ENCODE measurements at places on chromosomes 11 and 22.
A peak's percentile ranks its signal among the peaks of the same experiment; 100 is the strongest.

GRCh38 chr11:130122141-130122575, 37.4 kb upstream of the ST14 start:
- peak; percentile 57 for DNase-seq

DNA sequence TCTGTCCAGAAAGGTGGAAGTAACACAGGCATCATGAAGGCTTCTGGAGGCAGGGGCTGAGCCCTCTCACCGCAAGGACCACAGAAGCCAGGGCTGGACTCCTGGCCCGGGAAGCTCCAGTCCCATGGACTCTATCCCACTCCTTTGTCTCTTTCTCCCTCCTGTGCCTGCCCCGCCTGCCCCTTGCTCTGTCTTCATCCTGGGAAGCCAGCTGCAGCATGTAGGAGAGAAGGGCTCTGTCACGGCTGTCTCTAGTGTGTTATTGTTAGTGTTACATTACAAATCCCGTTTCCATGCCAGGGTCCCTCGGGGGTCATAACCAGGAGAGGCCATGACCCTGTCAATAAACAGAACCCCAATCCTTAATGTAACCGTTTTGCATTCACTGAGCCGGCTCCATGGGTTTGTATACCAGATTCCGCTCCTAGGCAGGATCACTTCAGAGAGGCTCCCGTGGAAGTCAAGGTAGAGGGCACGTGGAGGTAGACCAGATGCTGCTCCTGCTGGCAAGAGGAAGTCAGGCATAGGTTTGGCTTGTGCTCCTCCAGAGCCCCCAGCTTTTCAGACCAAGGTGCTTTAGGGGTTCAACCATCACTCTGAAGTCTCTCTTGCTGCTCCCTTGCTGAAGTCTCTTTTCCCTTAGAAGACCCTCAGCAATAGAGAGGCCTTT, 293.2 kb downstream of the ETS1 start:
- no peak for DNase-seq

- DNase-seq = no peak
These were observed 10.4 kb downstream of the OR52K2 start for GRCh38 chr11:4459500-4459899.

GRCh38 chr22:47576908-47577307, 814.5 kb downstream of the TBC1D22A start:
- no peak for DNase-seq

DNA sequence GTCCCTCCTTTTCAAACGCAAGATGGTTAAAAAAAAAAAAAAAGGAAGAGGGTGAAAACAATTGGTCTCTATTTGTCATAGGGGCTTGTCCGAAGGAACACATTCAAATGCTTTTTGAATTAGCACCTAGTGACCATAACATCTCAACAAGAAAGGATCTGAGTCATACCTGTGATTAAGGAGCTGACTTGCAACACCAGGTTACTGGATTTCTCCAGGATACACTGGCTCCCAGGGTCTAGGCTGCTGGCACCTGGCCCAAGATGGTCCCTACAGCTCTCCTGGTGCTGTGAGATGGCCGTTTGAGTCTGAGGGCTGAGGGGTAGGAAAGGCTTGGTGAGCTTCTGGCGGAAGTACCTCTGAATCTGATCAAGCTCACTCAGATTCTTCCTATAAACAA, 28.4 kb upstream of the UCP3 start:
- no peak for DNase-seq

GRCh38 chr22:50190182-50190940, 4.6 kb downstream of the TRABD start:
- peak; percentile 84 for DNase-seq

DNA sequence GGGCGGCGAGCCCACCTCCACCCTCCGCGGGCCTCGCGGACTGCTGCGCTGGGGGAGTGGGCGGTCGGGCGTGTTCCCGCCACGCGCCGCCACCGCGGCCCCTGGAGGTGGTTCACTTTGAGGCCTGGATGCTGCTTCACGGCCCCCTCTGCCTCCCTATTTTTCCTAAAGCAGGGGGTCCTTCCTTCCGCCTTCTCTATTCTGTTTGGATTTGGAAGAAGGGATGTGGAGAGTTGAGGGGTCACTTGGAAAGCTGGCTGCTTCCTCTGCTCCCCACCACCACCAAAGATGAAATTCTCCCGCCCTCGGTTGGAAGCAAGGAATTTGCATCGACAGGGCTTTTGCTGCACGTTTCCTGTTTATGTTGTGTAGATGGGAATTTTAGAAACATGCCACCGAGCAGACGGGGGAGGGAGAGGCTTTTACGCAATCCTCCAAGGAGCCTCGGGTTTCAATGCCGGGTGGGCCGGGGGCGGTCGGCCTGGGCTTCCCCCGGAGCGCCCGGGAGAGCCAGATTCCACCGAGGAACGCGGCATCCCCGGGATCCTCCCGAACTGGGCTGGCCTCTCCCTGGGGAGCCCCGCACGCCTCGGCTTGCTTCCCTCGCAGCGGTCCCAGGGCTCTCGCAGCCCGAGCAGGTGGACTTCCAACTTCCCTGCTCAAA, 403 bp upstream of the SBF2 start:
- DNase-seq = no peak

DNA sequence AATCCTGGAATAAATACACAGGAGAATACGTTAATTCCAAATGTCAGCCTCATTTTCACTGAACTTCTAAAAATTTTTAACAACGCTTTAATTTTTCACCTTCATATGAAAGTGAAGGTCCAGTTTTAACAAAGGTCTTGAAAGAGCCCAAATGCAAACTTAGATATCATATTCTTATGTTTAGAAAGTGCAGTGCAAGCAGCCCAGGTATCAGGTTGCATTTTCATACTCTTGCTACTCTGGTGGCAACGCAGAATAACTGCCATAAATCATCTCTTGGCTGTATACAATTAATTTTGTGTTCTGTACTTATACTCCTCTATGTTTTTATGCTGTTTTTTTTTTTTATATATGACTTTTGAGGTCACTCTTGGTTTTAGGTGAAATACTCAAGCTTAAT, 496.7 kb upstream of the ARHGAP42 start:
- no peak for DNase-seq

GRCh38 chr11:48062649-48063048, 82.3 kb downstream of the PTPRJ start:
- DNase-seq = no peak

- no peak for DNase-seq
These were observed 3.6 kb downstream of the RASD2 start for GRCh38 chr22:35544189-35544588.
